Dorsolateral prefrontal cortex (tissue), 122 donors: ENCODE measurements at places on chromosomes 13 and 19.

GRCh38 chr19:13050274-13050673, 52.4 kb downstream of the LYL1 start:
- no peak for DNase-seq

GRCh38 chr19:13018035-13018914, 23.0 kb downstream of the NFIX start:
- DNase-seq: no peak

DNA sequence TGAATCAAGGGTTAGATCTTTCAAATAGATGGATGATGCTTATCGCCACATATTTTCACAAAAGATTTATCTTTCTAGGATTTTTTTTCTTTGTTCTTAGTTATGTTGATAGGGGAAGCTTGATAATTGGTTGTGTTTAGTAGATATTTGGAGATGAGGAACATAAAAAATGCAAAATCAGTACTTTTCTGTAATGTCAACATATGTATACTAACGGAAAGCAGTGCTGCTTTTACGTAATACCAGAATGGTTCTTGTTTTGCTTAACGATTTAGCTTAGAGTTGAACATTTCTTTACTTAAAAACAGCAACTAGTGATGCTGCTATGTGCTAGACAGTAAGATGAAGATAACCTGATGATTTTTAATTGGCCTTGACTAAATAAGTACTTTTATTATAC, 3.0 kb downstream of the ZMYM2 start:
- no peak for DNase-seq

DNA sequence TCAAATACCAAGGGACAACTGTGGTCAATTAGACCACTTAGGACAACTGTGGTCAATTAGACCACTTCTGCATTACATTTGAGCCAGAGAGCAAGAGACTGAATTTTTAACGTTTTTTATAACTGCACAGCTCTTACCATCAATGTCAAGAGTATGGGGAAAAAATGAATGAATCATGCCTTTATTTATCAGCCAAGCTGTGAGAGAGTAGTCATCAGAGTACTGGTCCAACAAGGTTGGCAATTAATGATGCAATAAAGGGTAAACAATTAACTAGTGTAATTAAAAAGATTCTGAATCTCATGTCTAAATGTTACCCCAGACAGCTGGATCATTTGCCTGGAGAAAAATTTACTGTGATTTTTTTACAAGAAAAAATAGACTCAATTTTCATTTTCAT, 381.1 kb downstream of the LIG4 start:
- no peak for DNase-seq

- no peak for DNase-seq
Observed at GRCh38 chr19:10290357-10290875, 664 bp downstream of the ICAM5 start.

DNA sequence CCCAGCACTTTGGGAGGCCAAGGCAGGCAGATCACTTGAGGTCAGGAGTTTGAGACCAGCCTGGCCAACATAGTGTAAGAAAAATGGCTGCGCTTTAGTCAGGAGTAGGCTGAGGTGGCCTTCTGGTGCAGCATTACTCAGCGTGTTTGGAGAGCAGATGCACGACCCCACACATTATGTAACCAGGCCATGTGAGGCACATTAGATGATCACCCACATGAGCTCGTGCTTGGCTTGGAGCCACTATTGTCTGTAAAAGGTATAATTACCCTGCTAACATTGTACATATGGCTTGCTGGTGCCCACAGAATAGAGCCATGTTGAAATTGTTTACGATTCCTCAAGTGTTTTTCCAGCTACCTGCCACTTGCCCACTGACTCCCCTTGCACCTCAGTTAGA, 24.0 kb upstream of the SCEL start:
- no peak for DNase-seq

- DNase-seq: no peak
Observed at GRCh38 chr13:110116072-110116487, 190.9 kb downstream of the COL4A1 start.

GRCh38 chr19:4101496-4101770, 22.5 kb downstream of the MAP2K2 start:
- DNase-seq: no peak

DNA sequence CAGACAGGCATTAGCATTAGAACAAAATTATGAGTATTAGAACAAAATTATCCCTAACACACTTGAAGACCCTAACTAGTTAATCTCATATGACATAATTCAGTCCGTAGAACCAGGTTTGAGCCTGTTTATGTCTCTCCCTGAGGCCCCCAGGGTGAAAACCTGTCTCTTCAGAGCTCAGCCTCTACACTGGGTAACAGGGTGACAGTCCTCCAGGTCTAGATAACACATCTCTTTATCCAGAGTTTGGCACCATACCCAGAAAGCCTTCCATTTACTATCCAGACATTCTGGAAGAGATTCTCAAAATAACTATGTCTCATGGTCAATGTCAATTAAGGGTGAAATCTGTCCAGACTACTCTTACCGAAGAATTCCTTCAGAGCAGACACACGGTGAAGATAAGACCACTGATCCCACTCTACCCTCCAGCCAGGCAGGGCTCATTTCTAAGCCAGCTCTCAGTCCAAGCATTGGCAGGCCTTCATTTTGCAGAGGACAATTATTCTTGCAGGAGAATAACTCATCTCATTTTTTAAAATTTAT, 1195.3 kb downstream of the EFNB2 start:
- no peak for DNase-seq

DNA sequence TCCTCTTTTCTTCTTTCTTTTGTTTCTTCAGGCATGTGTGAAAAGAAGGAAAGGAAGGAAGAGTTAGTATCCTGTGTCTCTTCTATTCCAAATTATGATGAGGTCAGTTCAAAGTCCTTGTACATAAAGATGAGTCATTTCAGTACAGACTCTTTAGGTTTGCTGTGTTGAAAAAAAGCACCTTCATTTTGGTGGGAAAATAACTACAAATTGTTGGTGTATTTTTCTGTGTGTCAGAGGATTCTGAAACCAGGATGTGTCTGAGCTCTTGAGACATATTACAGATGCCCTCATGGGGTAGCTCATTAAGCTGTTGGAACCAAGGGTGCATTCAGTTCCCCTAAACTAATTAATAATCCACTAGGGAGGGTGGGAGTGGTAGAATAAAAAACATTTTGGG, 5.8 kb upstream of the HSPH1 start:
- no peak for DNase-seq

DNA sequence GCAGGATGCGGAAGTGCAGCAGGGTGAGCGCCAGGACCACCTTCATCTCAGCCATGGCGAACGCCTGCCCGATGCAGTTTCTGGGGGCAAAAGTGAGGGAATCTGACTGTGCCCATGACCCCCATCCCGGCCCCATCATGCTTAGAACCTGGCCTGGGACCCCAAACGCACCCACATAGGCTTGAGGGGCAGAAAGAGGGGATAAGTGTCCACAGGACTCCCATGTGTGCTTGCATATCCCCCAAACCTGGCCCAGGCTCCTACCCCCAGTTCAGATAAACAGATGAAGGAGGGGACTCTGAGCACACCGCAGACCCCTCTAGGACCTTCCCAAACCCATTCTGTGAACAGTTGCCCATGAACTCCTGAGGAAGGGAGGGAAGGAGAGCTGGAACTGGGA, 16.0 kb upstream of the CYP4F2 start:
- no peak for DNase-seq

- DNase-seq: no peak
Observed at GRCh38 chr19:44607917-44608316, 5.4 kb upstream of the IGSF23 start.

DNA sequence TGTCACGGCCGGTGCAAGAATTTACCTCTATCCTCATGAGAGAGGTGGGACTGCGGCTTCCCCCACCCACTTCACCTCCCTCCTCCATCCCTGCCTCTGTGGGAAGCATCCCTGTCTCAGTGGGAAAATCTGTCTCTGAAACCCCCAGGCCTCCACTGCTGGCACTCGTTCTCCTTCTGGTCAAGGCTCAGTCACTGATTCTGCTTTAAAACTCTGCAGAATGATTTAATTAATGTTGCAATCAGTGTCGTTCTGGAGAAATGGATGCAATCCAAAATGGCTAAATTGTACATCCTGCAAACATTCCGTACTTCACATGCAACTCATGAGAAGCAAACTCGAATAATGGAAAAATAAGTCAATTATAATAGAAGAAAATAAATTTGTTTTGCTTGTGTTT, 5.6 kb downstream of the RASL11A start:
- DNase-seq: no peak

GRCh38 chr13:60617991-60618733, 221.1 kb downstream of the TDRD3 start:
- DNase-seq: no peak

GRCh38 chr13:93881411-93881810, 598.1 kb downstream of the DCT start:
- no peak for DNase-seq

- DNase-seq: peak; percentile 8
Observed at GRCh38 chr13:112821340-112822055, 131.7 kb downstream of the ATP11A start.

DNA sequence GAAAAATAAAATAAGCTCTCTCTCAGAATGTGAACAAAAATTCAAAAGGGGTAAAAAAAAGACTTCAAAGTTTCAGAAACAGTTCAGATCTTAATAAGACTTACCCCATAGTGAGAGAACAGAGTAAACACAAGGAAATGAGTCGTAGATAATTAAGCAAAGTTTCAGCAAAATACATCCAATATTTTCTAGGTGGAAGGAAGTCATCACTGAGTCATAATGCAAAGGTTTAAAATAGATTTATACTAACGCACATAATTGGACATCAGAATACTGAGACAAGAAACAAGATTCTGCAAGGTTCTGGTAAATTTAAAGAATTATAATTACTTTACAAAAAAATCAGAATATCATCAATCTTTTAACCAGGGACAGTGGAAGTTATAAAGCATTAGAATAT, 1370.7 kb upstream of the ATXN8OS start:
- no peak for DNase-seq

GRCh38 chr19:1116726-1117581, 13.2 kb downstream of the GPX4 start:
- DNase-seq: no peak

- DNase-seq: no peak
Observed at GRCh38 chr19:10766049-10766623, 48.3 kb downstream of the DNM2 start.

- no peak for DNase-seq
Observed at GRCh38 chr19:19562665-19563347, 24.7 kb downstream of the CILP2 start.

- DNase-seq: no peak
Observed at GRCh38 chr19:38466050-38466449, 32.6 kb downstream of the RYR1 start.

DNA sequence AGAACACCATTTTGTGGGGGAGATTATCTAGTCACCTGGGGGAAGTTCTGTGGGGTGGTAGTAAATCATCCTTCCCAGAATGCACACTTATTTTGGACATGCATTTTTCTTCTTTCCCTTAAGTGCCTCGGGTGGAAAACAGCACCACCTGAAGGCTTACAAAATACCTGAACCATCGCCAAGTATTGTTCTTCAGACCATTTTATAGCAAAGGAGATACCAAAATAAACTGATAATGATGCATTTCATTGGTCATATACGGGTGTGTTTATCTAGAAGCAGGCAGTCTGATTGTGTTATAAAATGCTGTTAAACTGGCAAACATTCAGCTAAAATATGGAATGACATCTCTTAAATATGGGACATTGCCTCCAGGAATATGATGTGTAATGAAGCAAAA, 1034.7 kb downstream of the SLITRK1 start:
- DNase-seq: no peak

DNA sequence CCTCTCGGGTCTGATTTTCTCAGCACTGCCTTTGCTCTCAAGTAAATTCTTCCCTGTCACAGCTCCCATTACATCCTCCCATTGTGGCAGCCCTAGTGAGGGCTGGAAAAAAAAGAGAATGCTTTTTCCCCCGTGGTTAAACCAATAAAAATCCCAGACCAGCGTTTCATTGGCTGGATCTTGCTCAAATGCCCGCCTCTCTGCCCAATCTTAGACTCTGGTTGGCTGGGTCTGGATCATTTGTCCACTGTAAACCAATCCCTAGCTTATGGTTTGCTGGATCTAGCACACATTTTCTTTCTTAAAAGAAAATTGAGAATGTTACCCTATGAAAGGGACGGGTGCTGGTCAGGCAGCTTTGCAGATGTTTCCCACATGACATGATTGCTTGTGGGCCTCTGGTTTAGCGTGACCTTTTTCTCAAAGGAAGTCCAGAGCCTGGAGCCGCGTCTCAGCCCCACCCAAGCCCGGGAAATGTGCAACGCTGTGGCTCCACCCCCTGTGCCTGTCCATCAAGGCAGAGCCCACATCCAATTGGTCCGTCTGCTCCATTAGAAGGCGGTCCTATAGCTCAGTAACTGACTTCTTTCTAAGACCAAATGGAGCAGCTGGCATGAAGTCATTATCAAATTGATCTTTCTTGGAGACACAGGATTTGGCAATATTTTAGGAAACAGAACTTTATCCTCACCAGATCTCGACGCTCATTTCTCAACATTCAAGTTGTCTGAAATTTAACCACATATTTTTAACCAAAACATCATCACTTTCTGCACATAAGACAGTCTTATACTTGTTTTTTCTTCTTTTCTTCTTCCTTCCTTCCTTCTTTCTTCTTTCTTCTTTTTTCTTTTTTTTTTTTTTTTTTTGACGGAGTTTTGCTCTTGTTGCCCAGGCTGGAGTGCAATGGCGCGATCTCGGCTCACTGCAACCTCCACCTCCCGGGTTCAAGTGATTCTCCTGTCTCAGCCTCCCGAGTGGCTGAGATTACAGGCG, 2.6 kb upstream of the MCEMP1 start:
- DNase-seq: peak; percentile 32

DNA sequence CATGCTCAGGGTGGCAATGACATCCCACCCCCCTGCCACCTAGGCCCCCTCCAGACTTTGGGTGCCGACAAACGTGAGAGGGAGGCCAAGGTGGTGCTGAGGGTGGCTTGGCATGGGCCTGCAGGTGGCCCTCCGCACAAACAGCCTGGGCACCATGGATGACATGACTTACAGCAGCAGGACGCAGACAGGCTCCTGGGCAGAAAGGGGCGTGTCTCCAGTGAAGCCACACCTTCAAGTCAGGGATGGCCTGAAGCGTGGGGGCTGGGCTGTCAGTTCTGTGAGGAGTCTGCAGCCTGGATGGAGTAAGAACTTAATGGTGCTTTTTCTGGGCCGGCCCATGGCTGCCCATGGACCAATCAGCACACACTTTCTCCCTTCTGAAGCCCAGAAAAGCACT, 25.3 kb downstream of the POMP start:
- DNase-seq: no peak

- DNase-seq: no peak
Observed at GRCh38 chr13:79906345-79906744, 425.4 kb downstream of the NDFIP2 start.

DNA sequence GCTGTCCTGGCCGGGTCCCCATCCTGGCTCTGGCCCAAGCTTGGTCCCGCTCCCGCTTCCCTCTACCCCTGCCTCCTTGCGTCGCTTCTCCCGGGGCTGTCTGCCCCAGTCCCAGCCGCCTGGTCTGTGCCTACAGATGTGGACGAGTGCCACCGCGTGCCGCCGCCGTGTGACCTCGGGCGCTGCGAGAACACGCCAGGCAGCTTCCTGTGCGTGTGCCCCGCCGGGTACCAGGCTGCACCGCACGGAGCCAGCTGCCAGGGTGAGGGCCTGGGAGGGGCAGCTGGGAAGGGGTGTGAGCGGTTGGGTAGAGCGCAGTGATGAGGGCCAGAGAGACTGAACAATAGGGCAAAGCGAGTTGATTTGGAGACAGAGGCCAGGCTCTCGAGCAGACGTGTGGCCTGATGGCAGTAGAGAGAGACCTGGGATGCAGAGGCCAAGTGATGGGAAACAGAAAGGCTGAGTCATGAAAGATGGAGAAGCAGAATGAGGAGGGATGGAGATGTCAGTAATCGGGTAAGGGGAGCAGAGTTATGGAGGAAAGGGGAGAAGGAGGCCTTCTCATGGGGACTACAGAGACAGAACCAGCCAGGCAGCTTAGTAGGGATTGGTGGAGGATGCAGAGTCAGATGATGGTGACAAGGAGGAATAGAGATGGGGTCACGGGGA, 9.4 kb downstream of the LTBP4 start:
- no peak for DNase-seq
